ENCODE measurements at places on chromosomes 5 and 9. TPM values are rescaled to one million over a fixed set of nuclear protein-coding genes. Genes with fewer than 3 reads are reported as not detected.

PDZD2 gene
- total RNA-seq = 0.65 TPM

KIAA0825 gene
- 0.71 TPM for total RNA-seq

PAEP gene
- 0.32 TPM for total RNA-seq

HSPA5 gene
- 379 TPM for total RNA-seq

XRCC4 gene
- total RNA-seq = 9.8 TPM

DCAF10 gene
- 12.7 TPM for total RNA-seq

ST8SIA4 gene
- total RNA-seq = 0.45 TPM

FXN gene
- total RNA-seq = 28.0 TPM

ENTPD8 gene
- total RNA-seq = 0.14 TPM

F2RL1 gene
- total RNA-seq = 215 TPM

F2R gene
- 57.3 TPM for total RNA-seq

GNG10 gene
- 59.7 TPM for total RNA-seq

PCDHB8 gene
- total RNA-seq = 0.15 TPM

CD14 gene
- total RNA-seq = 3.4 TPM

GCNT1 gene
- total RNA-seq = 5.0 TPM

PCDHGA8 gene
- total RNA-seq = not detected

PCDHA11 gene
- 0.07 TPM for total RNA-seq

FAXDC2 gene
- 0.17 TPM for total RNA-seq

RANBP6 gene
- total RNA-seq = 13.8 TPM

MTX3 gene
- total RNA-seq = 7.8 TPM

SLC25A2 gene
- not detected for total RNA-seq

AK1 gene
- 75.9 TPM for total RNA-seq

NSMF gene
- 36.9 TPM for total RNA-seq

IL13 gene
- total RNA-seq = not detected

UBAP2 gene
- 53.8 TPM for total RNA-seq

CCNO gene
- 5.8 TPM for total RNA-seq

All from A549 treated with dexamethasone at 1 μM for 4 hours (cell line).